ENCODE measurements at places on chromosomes 5 and 9. TPM values are rescaled to one million over a fixed set of nuclear protein-coding genes. Genes with fewer than 3 reads are reported as not detected.

CREBRF gene
- total RNA-seq: 14.6 TPM

- no peaks in the 10 kb centered on the region for H3K4me1 ChIP-seq
- no peaks in the 10 kb centered on the region for H3K36me3 ChIP-seq
Observed at GRCh38 chr9:110731437-110732028, 62.9 kb downstream of the MUSK start.

- no peaks in the 10 kb centered on the region for H3K36me3 ChIP-seq
- peak overlapping the region; percentile 64 for H3K4me3 ChIP-seq
- H3K27ac ChIP-seq: peak overlapping the region; percentile 76
- no peaks in the 10 kb centered on the region for H3K27me3 ChIP-seq
- peaks cover 61% of the 10 kb centered on the region for H3K4me1 ChIP-seq
- DNase-seq: peak; percentile 15
Observed at GRCh38 chr5:158751961-158752655, 347.6 kb downstream of the EBF1 start.

TYRP1 gene
- total RNA-seq: not detected

DNA sequence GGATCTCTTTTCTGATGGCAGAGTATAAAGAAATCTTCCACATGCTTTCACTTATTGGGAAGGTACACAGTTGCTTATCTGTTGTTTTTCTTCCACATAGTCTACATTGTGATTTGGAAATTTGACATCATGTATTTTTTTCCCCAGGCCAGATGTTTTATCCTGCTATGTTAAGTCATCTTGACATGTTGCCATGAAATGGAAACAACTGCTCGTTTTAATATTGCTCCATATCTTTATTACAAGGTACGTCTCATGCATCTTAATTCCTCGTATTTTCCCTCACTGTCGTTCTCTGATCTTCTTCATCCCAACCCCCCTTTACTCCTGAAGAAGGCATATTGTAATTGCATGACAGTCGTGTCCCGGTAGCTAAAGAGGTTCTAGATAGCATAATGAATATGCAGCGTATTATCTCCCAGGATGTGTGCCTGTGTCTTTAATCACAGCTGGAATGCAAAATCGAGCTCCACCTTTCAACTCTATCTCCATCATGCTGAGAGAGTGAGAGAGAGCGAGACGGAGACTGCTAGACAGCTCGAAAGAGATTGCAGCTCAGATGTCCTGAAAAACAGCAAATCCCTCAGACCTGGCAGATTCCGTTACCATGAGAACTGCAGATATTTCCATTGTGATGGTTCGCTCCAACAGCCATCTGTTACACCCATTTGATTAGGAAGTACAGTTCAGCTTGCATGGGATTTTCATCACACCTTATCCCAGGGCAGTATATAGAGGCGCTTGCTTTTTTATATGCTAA is 281.7 kb downstream of the TMEM38B start:
- no peaks in the 10 kb centered on the region for H3K4me1 ChIP-seq
- no peaks in the 10 kb centered on the region for H3K27me3 ChIP-seq
- DNase-seq: no peak
- H3K36me3 ChIP-seq: no peaks in the 10 kb centered on the region
- no peak overlapping the region for H3K4me3 ChIP-seq
- H3K27ac ChIP-seq: no peak overlapping the region

ATG10 gene
- total RNA-seq: 1.8 TPM

DNA sequence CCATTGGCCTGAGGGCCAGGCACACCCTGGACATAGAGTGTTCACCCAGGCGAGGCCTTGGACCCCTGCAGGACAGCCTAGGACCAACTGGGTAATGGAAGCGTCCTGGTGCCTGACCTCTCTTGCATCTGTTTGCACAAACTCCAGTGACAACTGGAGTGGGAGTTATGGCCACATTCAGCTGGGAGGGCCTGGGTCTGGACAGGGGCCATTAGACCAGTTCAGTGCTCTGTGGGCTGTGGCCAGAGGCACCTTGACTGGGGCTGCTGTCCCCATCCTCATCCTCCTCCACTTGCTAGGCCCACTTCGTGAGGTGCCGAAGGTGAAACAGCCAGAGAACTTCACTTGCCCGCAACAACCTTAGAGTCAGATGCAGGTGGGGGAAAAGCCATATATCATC is 372.7 kb upstream of the IRX1 start:
- H3K4me3 ChIP-seq: no peak overlapping the region
- H3K36me3 ChIP-seq: no peaks in the 10 kb centered on the region
- no peaks in the 10 kb centered on the region for H3K27me3 ChIP-seq
- no peaks in the 10 kb centered on the region for H3K4me1 ChIP-seq
- no peak for DNase-seq

GRCh38 chr5:69202497-69202896 is 13.1 kb downstream of the CENPH start:
- peaks cover 11% of the 10 kb centered on the region for H3K4me1 ChIP-seq
- H3K27ac ChIP-seq: no peak overlapping the region
- no peak overlapping the region for H3K4me3 ChIP-seq
- no peaks in the 10 kb centered on the region for H3K27me3 ChIP-seq

GRCh38 chr5:124819201-124819600 is 72.8 kb upstream of the ZNF608 start:
- 0 out of 2 replicates have a peak, but pooled peaks cover 4% of the 10 kb centered on the region for H3K27me3 ChIP-seq
- DNase-seq: no peak
- H3K36me3 ChIP-seq: no peaks in the 10 kb centered on the region
- no peak overlapping the region for H3K27ac ChIP-seq
- H3K4me1 ChIP-seq: peaks cover under 1% of the 10 kb centered on the region

GRCh38 chr9:115013998-115014397 is 83.6 kb upstream of the TNFSF8 start:
- DNase-seq: peak; percentile 83
- H3K4me3 ChIP-seq: no peak overlapping the region
- no peak overlapping the region for H3K27ac ChIP-seq

DNA sequence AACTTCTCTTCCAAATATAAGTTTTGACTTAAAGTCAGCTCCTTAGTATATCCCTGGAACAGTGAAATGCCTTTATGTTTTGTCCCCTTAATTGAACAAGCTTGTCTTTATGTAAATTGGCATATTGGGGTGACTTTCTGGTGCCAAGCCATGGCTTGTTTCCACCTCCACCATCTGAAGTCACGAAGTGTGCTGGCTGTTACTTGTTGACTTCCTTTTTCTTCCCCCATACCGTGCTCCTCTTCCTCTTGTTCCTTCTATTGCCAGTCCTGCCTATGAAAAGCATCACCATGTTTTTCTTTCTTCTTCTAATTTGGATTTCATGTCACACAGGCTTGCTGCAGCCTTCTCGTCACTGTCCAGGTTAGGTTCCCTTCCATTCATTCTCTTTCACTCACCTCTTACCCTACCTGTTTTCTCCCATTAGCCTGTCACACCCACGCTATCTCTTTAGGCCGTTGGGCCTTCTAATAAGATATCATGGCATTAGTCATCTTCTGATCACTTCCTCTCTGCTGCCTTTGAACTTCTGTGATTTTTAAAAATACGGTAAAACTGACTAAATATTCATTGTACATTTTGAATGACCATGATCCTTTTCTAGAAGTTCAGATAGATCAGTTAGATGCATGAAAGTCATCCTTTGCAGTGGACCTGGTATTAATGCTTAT is 48.1 kb downstream of the IQGAP2 start:
- no peak overlapping the region for H3K27ac ChIP-seq
- H3K4me1 ChIP-seq: no peaks in the 10 kb centered on the region
- H3K36me3 ChIP-seq: no peaks in the 10 kb centered on the region
- no peaks in the 10 kb centered on the region for H3K27me3 ChIP-seq

DNA sequence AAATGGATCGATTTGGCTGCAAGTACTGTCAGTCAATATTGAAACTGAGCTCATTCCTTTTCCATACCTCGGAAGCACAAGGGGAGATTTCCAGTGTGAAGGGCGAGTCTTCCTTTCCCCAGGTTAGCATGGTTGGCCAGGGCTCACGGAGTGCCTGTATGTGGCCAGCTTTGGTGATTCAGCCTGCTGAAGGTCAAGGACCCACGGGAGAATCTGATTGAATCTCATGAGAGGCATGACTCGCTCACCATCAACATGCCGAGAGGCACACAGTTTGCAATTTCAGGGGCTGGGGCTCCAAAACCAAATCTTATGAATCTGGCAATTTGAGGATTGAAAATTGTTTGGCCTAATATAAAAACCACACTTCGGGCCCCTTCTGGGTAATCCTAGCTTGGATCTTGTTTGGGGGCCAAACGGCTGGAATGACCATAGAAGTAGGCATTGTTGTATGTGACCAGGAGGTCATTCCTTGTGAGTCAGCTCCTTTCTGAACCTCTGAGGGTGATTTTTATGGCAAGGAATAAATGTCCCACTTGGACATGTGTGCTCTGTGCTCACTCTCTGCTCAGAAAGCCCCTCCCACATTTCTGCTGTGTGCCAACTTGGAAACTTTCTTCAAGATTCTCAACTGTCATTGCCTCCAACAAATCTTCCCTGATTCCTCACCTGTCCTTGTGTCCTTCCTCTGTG is 69.8 kb downstream of the DOCK2 start:
- peak; percentile 93 for DNase-seq
- no peaks in the 10 kb centered on the region for H3K36me3 ChIP-seq
- peaks cover 33% of the 10 kb centered on the region for H3K4me1 ChIP-seq
- H3K27ac ChIP-seq: peak overlapping the region; percentile 83
- H3K4me3 ChIP-seq: no peak overlapping the region
- no peaks in the 10 kb centered on the region for H3K27me3 ChIP-seq

DNA sequence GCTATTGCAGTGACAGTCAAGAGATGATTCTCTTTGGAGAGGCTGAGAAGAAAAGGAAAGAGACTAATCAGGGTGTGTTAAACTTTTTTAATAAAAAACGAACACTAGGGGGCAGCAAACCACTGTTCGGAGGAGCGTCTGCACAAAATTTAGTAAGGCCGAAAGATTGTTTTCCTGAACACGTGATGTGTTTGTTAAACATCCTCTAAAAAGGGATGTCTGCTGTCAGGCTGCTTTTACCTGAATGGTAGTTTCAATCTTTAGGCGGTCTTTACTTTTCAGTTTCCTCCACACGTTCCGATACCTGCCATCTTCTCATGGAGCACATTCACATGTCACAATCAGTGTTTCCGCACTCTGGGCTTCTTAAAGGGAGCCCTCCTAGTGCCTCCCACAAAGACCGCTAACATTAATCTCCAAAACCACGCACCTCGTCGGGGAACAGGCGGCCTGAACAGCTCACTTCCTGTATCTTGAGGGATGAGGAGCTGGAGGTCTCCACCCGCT is 125.2 kb downstream of the GPBP1 start:
- 0 out of 2 replicates have a peak overlapping the region, but pooled peaks have one; percentile 12 for H3K27ac ChIP-seq
- peaks cover 14% of the 10 kb centered on the region for H3K4me1 ChIP-seq
- peak; percentile 87 for DNase-seq
- no peaks in the 10 kb centered on the region for H3K27me3 ChIP-seq

SPOCK1 gene
- total RNA-seq: 238 TPM

TMC1 gene
- not detected for total RNA-seq

- H3K4me1 ChIP-seq: no peaks in the 10 kb centered on the region
- no peaks in the 10 kb centered on the region for H3K27me3 ChIP-seq
- no peak overlapping the region for H3K4me3 ChIP-seq
- no peak for DNase-seq
- no peaks in the 10 kb centered on the region for H3K36me3 ChIP-seq
- no peak overlapping the region for H3K27ac ChIP-seq
Observed at GRCh38 chr5:135761746-135762145, 72.7 kb upstream of the SLC25A48 start.

DNA sequence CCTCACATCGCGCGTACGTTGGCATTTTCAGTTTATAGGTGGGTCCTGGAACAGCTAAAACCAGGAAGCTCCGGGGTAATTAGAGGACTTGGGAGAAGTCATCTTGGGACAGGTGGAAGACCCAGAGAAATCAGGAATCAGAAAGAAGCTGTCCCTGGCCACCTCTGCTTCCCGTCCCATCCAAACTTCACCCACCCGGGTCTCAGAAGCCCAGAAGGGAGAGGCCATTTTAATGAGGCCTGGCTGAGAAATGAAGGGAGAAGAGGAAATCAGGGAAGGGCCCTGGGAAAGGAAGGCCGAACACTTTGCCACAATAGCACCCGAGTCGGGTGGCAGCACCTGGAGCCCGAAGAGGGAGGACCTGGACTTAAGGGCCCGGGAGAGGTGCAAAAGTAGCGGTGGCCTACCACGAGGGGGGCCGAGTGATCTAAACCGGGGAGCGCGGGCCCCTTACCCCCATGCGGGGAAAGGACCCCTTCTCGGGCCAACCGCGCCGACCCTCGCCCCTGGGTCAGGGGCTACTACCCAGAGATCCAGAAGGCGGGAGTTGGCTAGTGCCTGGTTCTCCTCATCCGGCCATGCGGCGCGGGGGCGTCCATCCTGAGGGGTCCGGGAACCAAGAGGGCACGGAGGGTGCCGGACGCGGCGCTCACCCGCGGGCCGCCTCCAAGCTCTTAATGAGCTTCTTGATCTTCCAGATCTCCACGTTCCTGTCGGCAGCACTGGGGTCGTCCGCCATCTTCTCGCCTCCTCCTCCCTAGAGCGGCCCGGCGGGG is 668 bp downstream of the ETF1 start:
- DNase-seq: peak; percentile 44
- H3K27ac ChIP-seq: peak overlapping the region; percentile 95
- peaks cover 51% of the 10 kb centered on the region for H3K4me1 ChIP-seq
- H3K27me3 ChIP-seq: no peaks in the 10 kb centered on the region

- no peak overlapping the region for H3K27ac ChIP-seq
- peak; percentile 9 for DNase-seq
- no peak overlapping the region for H3K4me3 ChIP-seq
- no peaks in the 10 kb centered on the region for H3K36me3 ChIP-seq
Observed at GRCh38 chr5:174354571-174354970, 309.1 kb downstream of the NSG2 start.

- no peaks in the 10 kb centered on the region for H3K36me3 ChIP-seq
- H3K4me1 ChIP-seq: peaks cover 34% of the 10 kb centered on the region
- no peak for DNase-seq
- H3K27ac ChIP-seq: no peak overlapping the region
- no peak overlapping the region for H3K4me3 ChIP-seq
Observed at GRCh38 chr9:14214065-14214684, 99.8 kb downstream of the NFIB start.

DNA sequence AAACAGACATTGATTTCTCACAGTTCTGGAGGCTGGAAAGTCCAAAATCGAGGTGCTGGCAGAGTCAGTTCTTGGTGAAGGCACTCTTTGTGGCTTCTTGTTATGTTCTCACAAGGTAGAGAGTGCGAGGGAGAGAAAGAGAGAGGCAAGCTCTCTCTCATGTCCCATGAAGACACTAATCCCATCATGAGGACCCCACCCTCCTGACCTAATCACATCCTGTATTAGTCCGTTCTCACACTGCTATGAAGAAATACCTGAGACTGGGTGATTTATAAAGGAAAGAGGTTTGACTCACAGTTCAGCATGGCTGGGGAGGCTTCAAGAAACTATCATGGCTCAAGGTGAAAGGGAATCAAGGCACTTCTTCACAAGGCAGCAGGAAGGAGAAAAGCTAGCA is 5.7 kb upstream of the AMACR start:
- DNase-seq: no peak
- H3K36me3 ChIP-seq: no peaks in the 10 kb centered on the region
- H3K27ac ChIP-seq: no peak overlapping the region
- H3K27me3 ChIP-seq: no peaks in the 10 kb centered on the region

RPS14 gene
- 1,694 TPM for total RNA-seq

GRCh38 chr9:30078195-30078594 is 2306.2 kb upstream of the ACO1 start:
- no peak overlapping the region for H3K4me3 ChIP-seq
- H3K36me3 ChIP-seq: no peaks in the 10 kb centered on the region
- no peak for DNase-seq
- H3K27ac ChIP-seq: no peak overlapping the region
- no peaks in the 10 kb centered on the region for H3K27me3 ChIP-seq

- H3K4me3 ChIP-seq: no peak overlapping the region
- peaks cover 29% of the 10 kb centered on the region for H3K36me3 ChIP-seq
- no peaks in the 10 kb centered on the region for H3K27me3 ChIP-seq
- no peak overlapping the region for H3K27ac ChIP-seq
Observed at GRCh38 chr9:5714501-5715401, 85.8 kb downstream of the RIC1 start.

SPAG8 gene
- 0.76 TPM for total RNA-seq
